ENCODE measurements at places on chromosomes 12 and 14. TPM values are rescaled to one million over a fixed set of nuclear protein-coding genes. Genes with fewer than 3 reads are reported as not detected.

Gene WASHC3
- 51.2 TPM for total RNA-seq

Gene PLA2G1B
- not detected for total RNA-seq

Gene NRIP2
- 0.23 TPM for total RNA-seq

Gene LBHD2
- 1.2 TPM for total RNA-seq

Gene CLEC4D
- total RNA-seq = not detected

Gene RPS26
- total RNA-seq = 40.4 TPM

Gene CLMN
- total RNA-seq = 3.2 TPM

Gene TMEM132C
- 8.1 TPM for total RNA-seq

Gene OVCH1
- 2.1 TPM for total RNA-seq

Gene ARL6IP4
- 31.1 TPM for total RNA-seq

Gene MIS18BP1
- total RNA-seq = 29.5 TPM

Gene SMCO2
- total RNA-seq = 0.46 TPM

Gene HOXC4
- not detected for total RNA-seq

Gene SIX6
- 0.69 TPM for total RNA-seq

Gene SRRM4
- 11.5 TPM for total RNA-seq

Gene ESR2
- total RNA-seq = 2.5 TPM

Gene ASIC1
- 31.1 TPM for total RNA-seq

Gene SUOX
- total RNA-seq = 13.4 TPM

Gene NOS1
- total RNA-seq = 11.8 TPM

Gene CELA1
- not detected for total RNA-seq

Gene PTPRQ
- 2.5 TPM for total RNA-seq

Gene NUMB
- 21.7 TPM for total RNA-seq

Gene MTERF2
- total RNA-seq = 24.0 TPM

Gene ABCC9
- 22.8 TPM for total RNA-seq

Gene INHBE
- not detected for total RNA-seq

Gene JDP2
- total RNA-seq = 12.5 TPM

Gene RDH16
- total RNA-seq = 0.23 TPM

Gene BICDL1
- 41.1 TPM for total RNA-seq

Gene TAS2R19
- 7.6 TPM for total RNA-seq

Gene OTX2
- total RNA-seq = 17.1 TPM

Gene EFS
- 9.7 TPM for total RNA-seq

Gene PPP4R4
- 11.8 TPM for total RNA-seq

Gene IL26
- not detected for total RNA-seq

Gene RND1
- 26.1 TPM for total RNA-seq

Gene E2F7
- 2.3 TPM for total RNA-seq

Gene KRT74
- total RNA-seq = not detected

Gene FOXJ2
- total RNA-seq = 9.5 TPM

Gene GALNT9
- total RNA-seq = 28.6 TPM

Gene RPS6KL1
- total RNA-seq = 39.9 TPM

Gene C12orf43
- total RNA-seq = 19.8 TPM

Gene ACTR10
- total RNA-seq = 122 TPM

Gene PLEKHA5
- total RNA-seq = 80.0 TPM

Gene ASCL1
- 14.5 TPM for total RNA-seq

Gene DLK1
- total RNA-seq = 1.4 TPM

Gene ZFYVE1
- total RNA-seq = 16.4 TPM

Gene CCDC197
- total RNA-seq = not detected

Gene GPRC5D
- not detected for total RNA-seq

Gene OAS1
- total RNA-seq = 11.5 TPM

Gene SH2B3
- total RNA-seq = 6.0 TPM

Gene CAPZA3
- not detected for total RNA-seq

Gene CMA1
- total RNA-seq = not detected

Gene ZNF605
- 22.4 TPM for total RNA-seq

Gene MUCL1
- total RNA-seq = not detected

Gene FBXO34
- total RNA-seq = 47.3 TPM

Measured in diencephalon (tissue), 1 donor.